Breast epithelium (tissue), 4 donors: ENCODE measurements at places on chromosomes 2 and 18. TPM values are rescaled to one million over a fixed set of nuclear protein-coding genes. Genes with fewer than 3 reads are reported as not detected.
A peak's percentile ranks its signal among the peaks of the same experiment; 100 is the strongest.

TMEFF2 gene
- total RNA-seq = not detected

PRKD3 gene
- 46.5 TPM for total RNA-seq

DNA sequence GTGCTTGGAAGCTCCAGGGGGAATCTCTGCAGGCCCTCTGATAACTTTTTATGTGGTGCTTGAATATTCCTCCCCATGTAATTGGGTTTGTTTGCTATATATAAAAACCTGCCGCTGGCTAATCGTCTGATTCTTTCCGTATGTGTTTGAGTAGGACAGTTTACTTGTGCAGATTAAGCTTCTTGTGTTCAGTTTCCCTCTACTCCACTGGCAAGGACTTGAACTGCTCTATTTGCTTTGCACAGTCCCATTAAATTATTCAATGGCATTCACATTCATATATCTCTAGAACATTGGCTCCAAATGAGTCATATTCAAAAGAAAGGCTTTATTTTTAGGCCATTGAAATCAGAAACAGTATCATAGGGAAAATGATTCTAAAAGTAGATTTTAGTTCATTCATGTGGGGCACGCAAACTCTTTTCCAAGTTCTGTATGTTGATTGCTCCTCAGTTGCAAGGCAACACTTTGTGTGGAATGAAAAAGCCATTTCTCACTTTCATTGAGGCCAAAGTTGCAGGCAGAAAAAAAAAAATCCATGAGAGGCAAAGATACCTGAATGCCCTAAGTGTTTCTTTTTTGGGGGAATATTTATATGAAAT, 1682.3 kb upstream of the PIK3C3 start:
- no peaks in the 10 kb centered on the region for H3K27me3 ChIP-seq
- H3K27ac ChIP-seq = no peak overlapping the region
- no peaks in the 10 kb centered on the region for H3K36me3 ChIP-seq
- DNase-seq = no peak

DNA sequence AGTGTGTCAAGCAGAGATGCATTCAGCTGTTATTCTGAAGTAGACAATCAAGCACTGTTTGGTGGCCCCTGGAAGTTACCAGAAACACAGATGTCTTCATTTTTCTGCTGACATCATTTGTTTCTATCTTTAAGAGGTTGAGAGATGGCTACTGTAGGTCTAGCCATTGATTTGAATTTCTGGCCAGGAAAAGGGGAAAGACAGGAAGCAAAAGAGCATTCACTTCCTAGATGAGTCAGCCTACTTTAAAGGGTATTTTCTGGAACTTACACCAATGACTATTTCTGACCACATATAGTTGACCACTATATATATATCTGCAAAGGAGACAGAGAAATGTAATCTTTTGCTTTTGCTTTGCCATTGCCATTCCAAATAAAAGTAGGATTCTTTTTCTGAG, 900.1 kb upstream of the SOX11 start:
- H3K4me1 ChIP-seq = no peaks in the 10 kb centered on the region
- no peak overlapping the region for H3K4me3 ChIP-seq
- H3K27ac ChIP-seq = no peak overlapping the region
- no peaks in the 10 kb centered on the region for H3K36me3 ChIP-seq
- DNase-seq = no peak
- H3K27me3 ChIP-seq = no peaks in the 10 kb centered on the region

SCN3A gene
- 5.3 TPM for total RNA-seq

GRCh38 chr2:143807192-143807591, 678.0 kb downstream of the ARHGAP15 start:
- no peak overlapping the region for H3K27ac ChIP-seq
- DNase-seq = no peak
- H3K36me3 ChIP-seq = no peaks in the 10 kb centered on the region
- no peak overlapping the region for H3K4me3 ChIP-seq

DNA sequence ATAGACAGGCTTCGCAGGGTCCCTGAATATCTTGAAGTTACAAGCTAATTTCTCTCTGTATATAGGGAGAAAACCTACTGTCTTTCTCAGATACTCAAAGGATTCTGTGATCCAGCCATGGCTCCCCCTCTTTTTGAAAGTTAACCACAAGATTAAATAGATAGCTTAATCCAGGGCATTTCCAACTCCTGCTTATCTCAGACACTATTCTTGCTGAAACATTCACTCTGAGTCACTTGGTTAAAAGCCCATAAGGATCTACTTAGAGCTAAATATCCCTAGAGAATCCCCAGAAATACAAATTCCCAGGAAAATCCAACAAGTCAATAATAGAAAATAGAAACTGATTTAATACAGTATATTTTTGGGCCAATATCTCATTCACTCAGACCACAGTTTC, 179.1 kb upstream of the LYPD1 start:
- no peaks in the 10 kb centered on the region for H3K27me3 ChIP-seq
- no peak for DNase-seq
- H3K27ac ChIP-seq = no peak overlapping the region
- no peaks in the 10 kb centered on the region for H3K4me1 ChIP-seq
- no peak overlapping the region for H3K4me3 ChIP-seq

- H3K36me3 ChIP-seq = no peaks in the 10 kb centered on the region
- DNase-seq = no peak
- no peak overlapping the region for H3K4me3 ChIP-seq
- H3K4me1 ChIP-seq = no peaks in the 10 kb centered on the region
- H3K27me3 ChIP-seq = no peaks in the 10 kb centered on the region
- H3K27ac ChIP-seq = no peak overlapping the region
Observed at GRCh38 chr18:68783506-68783905, 14.4 kb upstream of the CCDC102B start.

DNA sequence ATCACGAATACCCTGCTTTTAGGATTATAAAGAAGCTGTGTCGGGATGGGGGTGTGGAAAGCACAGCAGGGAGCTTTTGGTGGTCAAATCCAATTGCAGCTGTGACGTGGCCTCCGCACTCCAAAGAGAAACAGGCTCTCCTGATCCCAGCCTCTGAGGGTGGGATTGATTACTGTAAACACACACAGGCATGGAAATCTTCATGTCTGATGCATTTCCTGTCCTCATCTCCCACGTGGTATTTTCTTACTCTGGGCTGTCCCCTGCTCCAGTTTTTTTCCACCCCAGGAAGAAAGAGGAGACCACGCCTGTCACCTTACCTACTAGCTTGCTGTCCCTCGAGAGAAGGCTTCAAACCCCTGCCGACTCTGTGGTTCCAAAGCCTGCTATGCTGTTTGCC, 22.7 kb downstream of the RNF152 start:
- H3K4me3 ChIP-seq = no peak overlapping the region
- H3K4me1 ChIP-seq = no peaks in the 10 kb centered on the region
- H3K27ac ChIP-seq = peak overlapping the region; percentile 41
- no peaks in the 10 kb centered on the region for H3K27me3 ChIP-seq

AQP12A gene
- not detected for total RNA-seq

- no peak overlapping the region for H3K27ac ChIP-seq
- no peaks in the 10 kb centered on the region for H3K4me1 ChIP-seq
- H3K27me3 ChIP-seq = no peaks in the 10 kb centered on the region
- H3K36me3 ChIP-seq = no peaks in the 10 kb centered on the region
Observed at GRCh38 chr2:190190507-190191162, 128.1 kb upstream of the MSTN start.

- no peaks in the 10 kb centered on the region for H3K27me3 ChIP-seq
- H3K27ac ChIP-seq = no peak overlapping the region
- no peaks in the 10 kb centered on the region for H3K4me1 ChIP-seq
- H3K4me3 ChIP-seq = no peak overlapping the region
Observed at GRCh38 chr18:25253136-25253535, 98.8 kb downstream of the ZNF521 start.

DNA sequence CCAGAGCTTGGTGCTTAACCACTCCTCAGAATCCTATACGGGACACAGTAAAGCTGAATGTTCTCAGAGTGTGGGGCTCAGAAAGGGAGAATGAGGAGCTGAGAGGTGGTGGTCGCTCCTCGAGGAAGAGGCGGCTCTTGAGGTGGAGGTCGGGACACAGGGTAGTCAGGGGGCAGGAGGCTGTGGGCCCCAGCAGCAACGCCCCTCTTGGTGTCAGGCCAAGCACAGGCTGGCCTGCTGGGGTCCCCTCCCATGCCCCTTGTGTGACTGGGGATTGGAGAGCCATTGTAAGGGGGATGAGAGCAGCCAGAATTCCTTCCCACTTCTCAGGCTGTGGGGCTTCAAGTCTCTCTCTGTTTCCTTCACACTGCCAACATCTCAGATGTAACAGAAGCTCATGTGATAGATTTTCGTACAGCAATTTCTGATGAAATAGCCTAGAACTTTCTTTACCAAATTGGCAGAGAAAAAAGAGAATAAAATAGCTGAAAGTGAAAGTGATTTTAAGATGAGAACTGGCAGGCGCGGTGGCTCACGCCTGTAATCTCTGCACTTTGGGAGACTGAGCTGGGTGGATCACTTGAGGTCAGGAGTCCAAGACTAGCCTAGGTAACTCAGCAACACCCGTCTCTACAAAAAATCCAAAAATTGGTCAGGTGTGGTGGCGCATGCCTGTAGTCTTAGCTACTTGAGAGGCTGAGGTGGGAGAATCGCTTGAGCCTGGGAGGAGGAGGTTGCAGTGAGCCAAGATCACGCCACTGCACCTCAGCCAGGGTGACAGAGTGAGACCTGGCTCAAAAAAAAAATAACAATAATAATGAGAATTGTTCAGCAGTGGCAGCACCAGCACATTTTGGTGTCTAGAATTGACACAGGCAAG, 61.1 kb upstream of the RPL31 start:
- H3K4me3 ChIP-seq = no peak overlapping the region
- H3K27ac ChIP-seq = no peak overlapping the region
- H3K36me3 ChIP-seq = no peaks in the 10 kb centered on the region
- DNase-seq = peak; percentile 34

- DNase-seq = peak; percentile 56
- H3K4me1 ChIP-seq = no peaks in the 10 kb centered on the region
- H3K27me3 ChIP-seq = no peaks in the 10 kb centered on the region
- no peaks in the 10 kb centered on the region for H3K36me3 ChIP-seq
Observed at GRCh38 chr2:220687231-220687843, 884.8 kb downstream of the EPHA4 start.

CRYGC gene
- total RNA-seq = not detected

DNA sequence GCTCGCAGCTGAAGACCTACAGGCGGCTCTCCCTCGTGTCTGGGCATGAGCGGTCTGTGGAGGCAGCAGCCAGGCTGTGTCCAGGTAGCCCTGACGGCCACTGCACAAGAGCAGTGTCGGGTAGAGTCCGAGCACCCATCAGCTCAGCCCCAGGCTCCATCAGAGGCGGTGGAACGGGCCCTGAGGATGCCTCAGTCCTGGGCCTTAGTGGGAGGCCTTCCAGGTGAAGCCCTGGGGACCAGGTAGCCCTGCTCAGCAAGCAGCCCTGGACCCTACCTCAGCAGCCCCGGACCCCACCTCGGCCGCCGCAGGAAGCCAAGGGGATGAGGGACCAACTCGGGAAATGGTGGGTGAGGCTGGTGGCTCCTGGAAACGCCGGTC, 21.3 kb upstream of the KLF11 start:
- H3K27me3 ChIP-seq = no peaks in the 10 kb centered on the region
- no peak for DNase-seq
- H3K27ac ChIP-seq = no peak overlapping the region
- no peaks in the 10 kb centered on the region for H3K36me3 ChIP-seq
- H3K4me1 ChIP-seq = no peaks in the 10 kb centered on the region
- H3K4me3 ChIP-seq = no peak overlapping the region

GRCh38 chr2:215982465-215982875, 30.9 kb downstream of the MREG start:
- H3K4me1 ChIP-seq = no peaks in the 10 kb centered on the region
- H3K27ac ChIP-seq = peak overlapping the region; percentile 91
- DNase-seq = peak; percentile 72

RNMT gene
- total RNA-seq = 23.9 TPM

DNA sequence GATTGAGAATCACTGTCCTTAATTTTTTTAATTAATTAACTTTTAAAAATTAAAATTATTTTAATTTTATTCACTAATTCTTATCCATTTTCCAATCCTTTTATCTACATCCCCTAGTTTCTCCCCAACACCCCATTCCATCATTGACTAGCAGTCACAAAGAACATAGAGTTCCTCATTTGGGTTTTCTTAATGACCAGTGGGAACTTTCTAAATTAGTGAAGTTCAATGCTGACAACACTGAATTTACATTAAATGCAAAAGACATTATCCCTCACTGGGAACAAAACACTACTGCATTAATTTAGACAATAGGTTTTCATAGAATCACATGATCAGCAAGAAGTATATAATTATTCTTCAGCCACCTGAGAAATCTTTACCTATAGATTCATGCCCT, 80.6 kb upstream of the GLS start:
- H3K36me3 ChIP-seq = no peaks in the 10 kb centered on the region
- no peaks in the 10 kb centered on the region for H3K4me1 ChIP-seq
- no peak for DNase-seq
- no peak overlapping the region for H3K27ac ChIP-seq

- no peak for DNase-seq
- H3K36me3 ChIP-seq = no peaks in the 10 kb centered on the region
- no peaks in the 10 kb centered on the region for H3K27me3 ChIP-seq
- no peak overlapping the region for H3K27ac ChIP-seq
Observed at GRCh38 chr2:225326969-225327368, 72.5 kb upstream of the NYAP2 start.

DNA sequence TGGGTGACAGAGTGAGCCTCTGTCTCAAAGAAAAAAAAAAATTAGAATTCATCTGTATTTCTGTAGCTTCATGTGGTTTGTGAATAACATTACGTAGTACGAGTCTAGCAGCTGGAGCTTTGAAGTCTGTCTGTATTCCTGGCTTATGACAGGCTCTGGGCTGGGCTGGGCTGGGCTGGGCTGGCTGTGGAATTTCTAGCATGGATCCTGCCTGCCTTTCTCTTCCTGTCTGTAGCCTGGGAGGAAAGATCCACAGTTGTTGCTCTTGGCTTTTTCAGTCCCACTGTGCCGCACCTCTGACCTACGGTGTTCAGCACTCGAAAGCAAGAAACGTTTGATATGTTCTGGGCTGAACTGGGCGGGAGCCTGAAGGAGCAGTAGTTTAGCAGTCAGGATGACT, 55.4 kb downstream of the BOLA3 start:
- DNase-seq = no peak
- H3K27me3 ChIP-seq = no peaks in the 10 kb centered on the region
- no peak overlapping the region for H3K4me3 ChIP-seq
- no peaks in the 10 kb centered on the region for H3K36me3 ChIP-seq
- no peak overlapping the region for H3K27ac ChIP-seq

- no peak for DNase-seq
- no peak overlapping the region for H3K4me3 ChIP-seq
- no peaks in the 10 kb centered on the region for H3K4me1 ChIP-seq
- no peaks in the 10 kb centered on the region for H3K36me3 ChIP-seq
Observed at GRCh38 chr18:9756933-9757470, 48.9 kb downstream of the RAB31 start.

GRCh38 chr2:68878071-68878711, 7.0 kb upstream of the BMP10 start:
- H3K27me3 ChIP-seq = no peaks in the 10 kb centered on the region
- no peak for DNase-seq
